HCEC 1CT (cell line): ENCODE measurements at places on chromosomes 2 and 18.

DNA sequence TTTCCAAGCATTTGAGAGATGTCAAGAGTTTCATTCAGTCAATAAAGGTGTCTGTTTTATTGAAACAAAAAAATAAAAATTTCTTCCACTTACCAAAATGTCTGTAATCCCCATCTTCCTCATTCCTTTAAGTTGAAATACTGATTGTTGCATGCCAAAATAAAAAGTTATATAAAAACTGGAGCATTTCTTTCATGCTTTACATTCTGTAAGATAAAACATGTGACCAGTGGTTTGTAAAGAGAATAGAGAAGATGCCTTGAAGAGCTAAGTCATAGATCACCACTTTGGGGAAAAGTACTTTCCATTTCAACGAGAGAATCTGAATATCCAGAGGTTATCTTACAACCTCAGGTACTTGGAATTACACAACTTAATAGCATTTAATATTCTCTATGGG lies 35.9 kb upstream of the MYO1B start:
- no peak for DNase-seq

DNA sequence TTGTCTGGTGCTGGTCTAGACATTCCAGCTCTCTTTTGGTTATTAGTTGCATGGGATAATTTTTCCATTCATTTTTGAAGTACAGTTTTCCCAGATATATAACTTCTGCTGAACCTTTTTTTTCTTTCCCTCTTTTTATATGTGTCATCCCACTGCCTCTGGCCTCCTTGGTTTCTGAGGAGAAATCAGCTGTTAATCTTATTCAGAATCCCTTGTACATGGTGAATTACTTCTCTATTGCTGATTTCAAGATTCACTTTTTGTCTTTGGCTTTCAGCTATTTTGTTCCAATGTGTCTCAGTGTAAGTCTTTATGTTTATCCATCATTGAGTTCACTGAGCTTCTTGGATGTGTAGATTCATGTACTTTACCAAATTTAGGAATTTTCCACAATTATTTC lies 99.7 kb downstream of the ARHGEF4 start:
- no peak for DNase-seq

GRCh38 chr2:100247256-100248043 lies 74.9 kb downstream of the LONRF2 start:
- DNase-seq = no peak

GRCh38 chr18:71936744-71937143 lies 607.4 kb downstream of the CBLN2 start:
- no peak for DNase-seq

- peak; percentile 66 for DNase-seq
These were observed 7.6 kb upstream of the METTL21A start for GRCh38 chr2:207632575-207633493.

- no peak for DNase-seq
These were observed 63.1 kb downstream of the TNS1 start for GRCh38 chr2:217939629-217940245.

DNA sequence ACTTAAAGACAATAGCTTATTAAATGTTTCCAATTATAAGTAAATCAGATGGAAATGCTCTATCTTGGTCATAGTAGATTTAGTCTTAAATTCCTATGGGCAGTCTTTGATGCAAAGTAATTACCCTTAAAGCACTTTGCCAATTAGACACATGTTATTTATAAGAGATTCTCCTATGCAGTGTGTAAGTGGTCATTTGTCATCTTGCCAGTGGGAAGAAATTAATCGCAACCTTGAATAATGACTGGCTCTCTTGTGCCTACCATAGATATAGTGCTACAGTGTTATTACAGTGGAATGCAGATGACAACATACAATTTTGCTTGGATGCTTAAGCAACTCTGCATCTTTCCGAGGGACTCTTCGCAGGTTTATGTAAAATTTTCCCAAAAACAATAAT lies 311.0 kb upstream of the THUMPD2 start:
- DNase-seq = no peak
